ENCODE measurements at places on chromosomes 13 and 19.

- no peak overlapping the region for H3K4me3 ChIP-seq
- H3K27ac ChIP-seq, result peak overlapping the region; percentile 62
- H3K27me3 ChIP-seq, result no peaks in the 10 kb centered on the region
- H3K4me1 ChIP-seq, result peaks cover 56% of the 10 kb centered on the region
- H3K36me3 ChIP-seq, result no peaks in the 10 kb centered on the region
These were observed 10.3 kb downstream of the DNAJB1 start for GRCh38 chr19:14507704-14508542.

DNA sequence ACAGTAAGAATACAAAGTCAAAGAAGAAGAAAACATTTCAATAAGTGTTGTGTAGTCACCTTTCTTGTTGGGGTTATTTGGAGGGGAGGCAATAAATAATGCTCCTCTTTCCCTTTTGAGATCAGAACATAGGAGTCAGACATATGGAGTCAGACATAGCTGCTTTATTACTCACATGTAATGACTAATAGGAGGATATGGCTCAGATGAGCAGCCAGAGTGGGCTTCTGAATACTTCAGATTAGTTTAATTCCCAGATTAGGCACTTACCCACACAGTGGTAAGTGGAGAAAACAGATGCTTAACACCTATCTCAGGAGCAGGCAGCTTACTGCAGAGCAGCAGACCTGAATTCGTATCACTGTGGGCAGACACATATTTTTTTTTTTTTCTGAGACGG is 31.7 kb upstream of the C1QTNF9B start:
- no peaks in the 10 kb centered on the region for H3K27me3 ChIP-seq
- no peaks in the 10 kb centered on the region for H3K36me3 ChIP-seq
- H3K27ac ChIP-seq, result no peak overlapping the region
- H3K4me3 ChIP-seq, result no peak overlapping the region
- no peak for DNase-seq
- no peaks in the 10 kb centered on the region for H3K4me1 ChIP-seq

DNA sequence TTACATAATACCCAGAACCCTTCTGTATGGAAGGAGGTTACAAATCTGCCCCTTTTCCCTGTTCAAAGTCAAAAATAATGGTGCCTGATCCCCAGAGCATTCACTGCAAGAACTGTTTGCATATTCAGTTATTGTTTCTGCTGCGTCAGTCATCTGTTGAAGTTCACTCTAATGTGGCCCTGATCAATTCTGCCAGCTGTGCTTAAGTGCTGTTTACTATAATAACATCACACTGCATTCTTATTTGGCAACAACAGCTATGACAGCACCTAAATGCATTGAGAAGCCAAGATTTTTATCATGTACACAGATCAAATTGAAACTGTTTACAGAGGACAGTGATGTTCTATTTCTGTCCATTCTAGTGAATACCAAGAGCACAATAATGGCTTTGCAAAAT is 115.9 kb downstream of the DACH1 start:
- no peaks in the 10 kb centered on the region for H3K27me3 ChIP-seq
- no peaks in the 10 kb centered on the region for H3K36me3 ChIP-seq
- H3K4me1 ChIP-seq, result no peaks in the 10 kb centered on the region

DNA sequence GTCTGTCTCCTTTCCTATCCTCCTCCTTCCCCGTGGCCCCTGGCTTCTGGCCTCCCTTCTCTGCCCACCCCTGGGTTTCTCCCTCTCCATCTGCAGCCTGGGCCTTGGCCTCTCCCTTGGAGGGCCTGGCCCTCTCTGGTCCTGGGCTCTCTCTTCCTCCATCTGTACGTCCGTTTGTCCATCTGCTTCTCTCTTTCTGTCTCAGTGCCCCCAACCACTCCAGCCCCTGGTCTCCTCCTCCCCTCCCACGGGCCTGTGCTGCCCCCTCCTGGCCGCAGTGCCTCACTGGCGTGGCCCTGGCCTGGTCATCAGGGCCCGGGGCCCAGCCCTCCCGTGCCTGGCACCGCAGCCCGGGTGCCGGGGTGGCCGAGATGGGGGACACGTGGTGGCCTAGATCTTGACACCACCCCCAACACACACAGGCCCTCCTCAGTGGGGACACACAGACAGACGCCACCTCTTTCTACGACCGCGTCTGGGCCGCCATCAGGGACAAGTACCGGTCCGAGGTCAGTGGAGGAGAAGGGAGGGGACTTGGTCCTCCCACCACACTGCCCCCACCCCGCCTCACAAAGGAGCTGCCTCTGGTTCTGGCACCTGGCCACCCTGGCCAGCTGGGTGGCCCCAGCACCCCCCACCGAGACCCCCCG is 11.3 kb downstream of the PRKCSH start:
- H3K4me1 ChIP-seq, result no peaks in the 10 kb centered on the region
- no peak overlapping the region for H3K27ac ChIP-seq
- H3K27me3 ChIP-seq, result no peaks in the 10 kb centered on the region
- DNase-seq, result peak; percentile 53
- H3K4me3 ChIP-seq, result no peak overlapping the region

- H3K27me3 ChIP-seq, result no peaks in the 10 kb centered on the region
- no peaks in the 10 kb centered on the region for H3K4me1 ChIP-seq
- H3K36me3 ChIP-seq, result peaks cover 9% of the 10 kb centered on the region
- H3K27ac ChIP-seq, result no peak overlapping the region
- no peak overlapping the region for H3K4me3 ChIP-seq
These were observed 40.2 kb downstream of the SLAIN1 start for GRCh38 chr13:77737583-77738200.

GRCh38 chr13:77565635-77566034 is 30.1 kb downstream of the SCEL start:
- H3K4me3 ChIP-seq, result no peak overlapping the region
- no peaks in the 10 kb centered on the region for H3K36me3 ChIP-seq
- H3K27ac ChIP-seq, result no peak overlapping the region
- no peak for DNase-seq

GRCh38 chr19:51078104-51078503 is 4.6 kb downstream of the KLK14 start:
- no peak for DNase-seq
- no peaks in the 10 kb centered on the region for H3K36me3 ChIP-seq
- H3K4me3 ChIP-seq, result no peak overlapping the region
- H3K27me3 ChIP-seq, result no peaks in the 10 kb centered on the region
- no peaks in the 10 kb centered on the region for H3K4me1 ChIP-seq

DNA sequence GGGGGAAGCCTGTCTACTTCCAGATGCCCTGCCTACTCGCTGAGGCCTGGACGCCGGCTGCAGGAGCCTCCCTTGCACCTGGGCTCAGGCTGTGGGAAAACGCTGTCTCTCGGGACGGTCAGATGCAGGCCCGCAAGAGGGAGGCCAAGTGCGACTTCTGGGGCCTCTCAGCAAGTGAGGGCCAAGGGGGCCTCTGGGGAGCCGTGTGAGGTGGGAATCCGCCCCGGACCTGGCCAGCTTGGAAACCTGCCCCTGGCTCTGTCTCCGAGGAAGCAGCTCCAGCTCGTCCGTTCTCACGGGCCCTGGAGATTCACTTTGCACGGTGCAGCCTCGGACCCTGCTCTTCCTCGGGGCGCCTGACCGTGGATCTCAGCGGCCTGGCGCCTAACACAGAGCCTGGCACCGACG is 11.4 kb upstream of the CRTC1 start:
- H3K27me3 ChIP-seq, result peaks cover 2% of the 10 kb centered on the region
- peaks cover 13% of the 10 kb centered on the region for H3K36me3 ChIP-seq
- no peak overlapping the region for H3K4me3 ChIP-seq
- DNase-seq, result no peak
- H3K4me1 ChIP-seq, result no peaks in the 10 kb centered on the region

DNA sequence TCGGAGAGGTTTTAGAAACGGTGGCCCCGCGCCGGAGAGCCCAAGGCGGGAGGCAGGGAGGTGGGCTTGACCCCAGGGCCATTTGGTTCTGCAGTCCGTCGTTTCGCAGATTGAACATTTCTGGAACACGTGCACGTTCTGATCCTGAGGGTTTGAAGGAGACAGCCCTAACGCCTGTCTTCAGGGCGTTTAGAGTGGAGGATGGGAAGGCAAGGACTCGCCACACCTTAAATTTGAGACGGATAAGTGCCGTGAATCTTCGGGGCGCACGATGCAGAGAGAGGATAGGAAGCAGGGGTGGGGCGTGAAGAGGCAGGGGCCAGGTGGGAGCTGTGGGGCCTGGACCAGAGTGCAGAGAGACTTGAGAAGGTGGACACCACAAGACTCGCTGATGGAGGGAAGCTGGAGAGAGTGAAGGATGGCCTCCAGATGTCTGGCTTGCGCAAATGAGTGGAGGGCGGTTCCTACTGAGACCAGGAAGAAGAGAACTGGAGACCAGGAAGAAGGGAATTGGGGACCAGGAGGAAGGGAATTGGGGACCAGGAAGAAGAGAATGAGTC is 804 bp upstream of the MIER2 start:
- peaks cover 14% of the 10 kb centered on the region for H3K27me3 ChIP-seq
- DNase-seq, result no peak
- peaks cover 2% of the 10 kb centered on the region for H3K36me3 ChIP-seq
- H3K4me1 ChIP-seq, result peaks cover 38% of the 10 kb centered on the region
- no peak overlapping the region for H3K27ac ChIP-seq
- peak overlapping the region; percentile 54 for H3K4me3 ChIP-seq

- H3K4me3 ChIP-seq, result no peak overlapping the region
- H3K36me3 ChIP-seq, result no peaks in the 10 kb centered on the region
- no peaks in the 10 kb centered on the region for H3K4me1 ChIP-seq
- no peak for DNase-seq
- H3K27ac ChIP-seq, result no peak overlapping the region
These were observed 68.2 kb upstream of the LSM14A start for GRCh38 chr19:34104096-34104495.

Data from T-cell (primary cell).